ENCODE measurements at places on chromosomes 11 and 22.

- no peak for DNase-seq
Observed at GRCh38 chr11:73429121-73429750, 53.0 kb downstream of the RELT start.

GRCh38 chr11:2360081-2360642 lies 16.9 kb upstream of the CD81 start:
- no peak for DNase-seq

DNA sequence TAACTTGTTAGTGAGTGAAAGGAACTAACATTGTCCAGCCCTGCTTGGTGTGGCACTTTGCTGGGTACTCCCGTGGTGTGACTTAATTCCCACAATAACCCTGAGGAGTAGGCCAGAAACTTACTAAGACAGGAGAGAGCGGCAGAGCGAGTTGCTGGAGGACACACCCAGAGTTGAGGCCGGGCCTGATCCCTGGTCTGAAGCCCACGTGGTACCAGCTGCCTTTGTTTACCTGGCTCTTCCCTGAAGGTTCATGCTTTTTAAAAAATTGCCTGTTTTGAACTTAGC lies 594 bp downstream of the MPST start:
- DNase-seq, result no peak

DNA sequence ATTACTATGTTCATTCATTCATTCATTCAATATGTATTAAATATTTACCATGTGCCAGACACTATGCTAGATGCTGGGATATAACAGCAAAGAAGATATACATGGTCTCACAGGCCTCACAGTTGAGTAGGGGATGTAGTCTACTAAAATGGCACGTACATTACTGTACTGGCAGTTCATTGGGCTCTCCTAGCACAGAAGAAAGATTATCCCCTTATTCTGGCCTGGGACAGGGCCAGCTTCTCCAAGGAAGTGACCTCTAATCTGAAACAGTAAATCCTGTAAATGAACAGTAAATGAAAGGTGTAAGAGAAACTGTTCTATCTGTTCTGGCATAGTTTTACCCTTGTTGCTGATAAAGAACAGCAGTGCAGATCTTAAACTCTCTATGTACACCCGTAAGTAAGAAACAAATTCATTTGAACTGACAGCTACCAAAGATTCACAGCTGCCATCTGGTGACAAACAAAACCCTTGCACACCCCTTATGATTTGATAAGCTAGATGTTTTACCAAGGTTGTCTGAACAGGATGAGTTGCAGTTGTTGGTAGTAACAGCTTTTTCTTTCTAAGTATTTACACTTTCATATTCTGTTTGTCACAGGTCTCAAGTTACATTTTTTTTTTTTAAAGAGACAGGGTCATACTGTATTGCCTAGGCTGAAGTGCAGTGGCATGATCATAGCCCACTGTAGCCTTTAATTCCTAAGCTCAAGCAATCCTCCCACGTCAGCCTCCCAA lies 263.1 kb downstream of the TMEM135 start:
- no peak for DNase-seq

- no peak for DNase-seq
Observed at GRCh38 chr11:92180226-92180625, 44.4 kb upstream of the FAT3 start.

DNA sequence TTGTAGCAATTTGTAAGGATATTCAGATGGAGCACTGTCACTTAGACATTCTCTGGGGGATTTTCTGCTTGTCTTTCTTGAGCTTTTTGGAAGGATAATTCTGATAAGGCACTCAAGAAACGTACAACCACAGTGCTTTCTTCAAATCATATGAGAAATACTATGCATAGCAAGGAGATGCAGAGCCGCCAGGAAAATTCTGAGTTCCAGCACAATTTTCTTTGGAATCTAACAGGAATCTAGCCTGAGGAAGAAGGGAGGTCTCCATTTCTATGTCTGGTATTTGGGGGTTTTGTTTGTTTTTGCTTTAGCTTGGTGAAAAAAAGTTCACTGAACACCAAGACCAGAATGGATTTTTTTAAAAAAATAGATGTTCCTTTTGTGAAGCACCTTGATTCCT lies 9.9 kb downstream of the PRSS23 start:
- no peak for DNase-seq

- DNase-seq, result no peak
Observed at GRCh38 chr22:47597041-47597440, 834.6 kb downstream of the TBC1D22A start.

DNA sequence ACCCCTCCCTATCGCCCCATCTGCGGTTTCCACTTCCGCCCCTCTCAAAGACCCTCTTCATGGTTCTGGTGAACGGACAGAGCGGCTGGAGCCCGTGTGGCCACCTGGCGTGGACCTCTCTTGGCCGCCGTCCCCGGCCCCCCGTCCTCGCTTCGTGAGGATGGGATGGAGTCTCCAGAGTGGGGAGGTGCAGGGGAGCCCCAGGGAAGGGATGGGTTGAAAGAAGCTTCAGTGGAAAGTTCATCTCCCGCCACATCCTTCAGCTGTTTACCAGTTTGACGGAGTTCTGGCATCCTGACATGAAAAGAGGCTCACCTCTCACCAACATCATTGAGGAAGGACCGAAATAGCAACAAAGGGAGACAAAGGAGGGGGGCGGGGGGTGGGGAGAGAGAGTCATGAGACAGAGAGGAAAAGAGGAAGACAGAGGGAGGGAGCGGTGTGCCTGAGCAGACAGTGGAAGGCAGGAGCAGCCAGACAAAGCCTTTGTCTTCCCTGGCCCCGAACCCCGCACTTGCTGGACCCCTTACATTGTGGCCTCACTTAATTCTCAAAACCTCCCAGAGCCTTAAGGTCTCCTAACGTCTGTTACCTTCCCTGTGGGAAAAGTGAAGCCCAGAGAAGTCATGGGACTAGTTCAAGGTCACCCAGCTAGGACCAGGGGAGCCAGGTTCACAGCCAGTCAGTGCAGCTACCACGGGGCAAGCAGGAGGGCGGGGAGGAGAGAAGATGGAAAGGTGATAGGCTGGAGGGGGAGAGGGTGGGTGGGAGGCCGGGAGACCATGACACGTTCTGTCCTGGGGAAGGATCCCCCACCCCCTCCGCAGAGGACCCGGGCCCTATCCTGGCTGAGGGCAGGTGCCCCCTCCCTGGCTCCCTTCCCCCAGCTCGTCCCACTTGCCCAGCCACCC lies 54.9 kb downstream of the CD6 start:
- DNase-seq, result no peak

GRCh38 chr11:95093548-95093947 lies 3.9 kb downstream of the ENDOD1 start:
- no peak for DNase-seq

GRCh38 chr22:24592851-24593558 lies at the start of gene LRRC75B:
Gene LRRC75B (minus strand): TSS chr22:24593073. CDS start chr22:24593039, 34 bp downstream.
- peak; percentile 24 for DNase-seq

- DNase-seq, result no peak
Observed at GRCh38 chr11:97430877-97431276, 1041.1 kb downstream of the JRKL start.

GRCh38 chr11:68412593-68413475 lies 47.7 kb upstream of the PPP6R3 start:
- DNase-seq, result no peak

GRCh38 chr11:36703055-36703404 lies 105.0 kb upstream of the RAG2 start:
- no peak for DNase-seq

DNA sequence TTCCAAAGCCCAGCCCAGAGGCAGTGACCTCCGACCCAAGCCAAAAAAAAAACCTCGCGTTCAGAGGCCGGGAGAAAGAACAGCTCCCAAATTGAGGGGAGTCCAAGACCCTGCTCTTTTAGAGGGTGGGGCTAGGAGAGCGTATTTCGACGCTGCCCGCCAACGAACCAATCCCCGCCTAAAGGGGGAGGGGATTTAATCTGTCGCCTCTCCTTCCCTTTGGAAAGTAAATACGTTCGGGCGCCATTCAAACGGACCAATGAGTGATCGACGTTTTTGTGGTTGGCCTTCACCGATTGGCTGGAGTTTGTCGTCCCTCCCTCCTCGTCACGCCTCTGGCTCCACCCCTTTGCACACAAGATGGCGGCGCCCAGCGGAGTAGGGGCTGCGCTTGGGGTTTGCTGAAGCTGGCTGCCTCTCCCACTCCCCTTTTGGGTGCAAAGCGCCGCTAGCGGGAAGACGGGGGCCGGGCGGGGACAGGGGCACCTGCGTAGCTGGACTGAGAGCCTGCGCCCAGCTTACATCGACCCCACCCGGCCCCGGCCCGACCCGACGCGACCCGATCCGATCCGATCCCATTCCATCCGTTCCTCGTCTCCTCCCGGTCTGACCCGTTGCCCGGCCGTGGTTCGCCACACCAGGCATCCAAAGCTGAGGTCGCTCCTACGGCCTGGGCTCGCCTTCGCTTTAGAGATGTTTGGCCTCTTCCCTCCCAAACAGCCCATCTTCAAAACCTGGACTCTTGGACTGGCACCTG lies at the start of gene RNF26:
RNF26 (plus strand) TSS at position 354 of the 757 bp plus-strand sequence. CDS start 596 bp downstream, outside the sequence.
- DNase-seq, result peak; percentile 98

DNA sequence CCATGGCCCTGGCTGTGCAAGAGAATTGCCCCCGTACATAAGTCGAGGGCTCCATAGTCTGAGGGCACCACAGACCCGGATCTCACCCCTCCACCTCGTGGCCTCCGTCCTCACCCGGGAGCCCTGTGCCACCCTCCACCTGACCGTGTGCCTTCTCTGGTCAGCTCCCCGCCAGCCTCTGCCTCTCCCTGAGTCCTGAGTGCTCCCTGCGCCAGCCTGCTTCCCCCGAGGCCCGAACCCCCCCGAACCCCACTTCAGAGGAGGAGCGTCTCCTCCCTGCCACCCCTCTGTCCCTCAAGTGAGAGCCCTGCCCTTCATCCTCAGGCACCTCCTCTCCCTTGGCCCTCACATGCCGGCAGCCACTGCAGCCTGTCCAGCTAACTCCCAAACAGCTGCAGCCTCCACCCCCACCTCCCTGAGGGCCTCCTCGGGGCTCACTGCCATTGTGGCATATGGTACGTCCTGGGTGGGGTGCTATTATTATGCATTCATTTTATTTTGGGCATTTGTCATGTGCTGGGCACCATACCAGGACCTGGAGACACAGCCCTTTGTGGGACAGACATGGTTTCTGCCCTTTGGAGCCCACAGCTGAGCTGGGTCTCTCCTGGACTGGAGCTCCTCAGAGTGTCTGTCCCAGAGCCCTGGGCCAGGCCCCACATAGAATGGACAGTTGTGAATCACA lies 67.2 kb downstream of the MYO7A start:
- DNase-seq, result no peak

DNA sequence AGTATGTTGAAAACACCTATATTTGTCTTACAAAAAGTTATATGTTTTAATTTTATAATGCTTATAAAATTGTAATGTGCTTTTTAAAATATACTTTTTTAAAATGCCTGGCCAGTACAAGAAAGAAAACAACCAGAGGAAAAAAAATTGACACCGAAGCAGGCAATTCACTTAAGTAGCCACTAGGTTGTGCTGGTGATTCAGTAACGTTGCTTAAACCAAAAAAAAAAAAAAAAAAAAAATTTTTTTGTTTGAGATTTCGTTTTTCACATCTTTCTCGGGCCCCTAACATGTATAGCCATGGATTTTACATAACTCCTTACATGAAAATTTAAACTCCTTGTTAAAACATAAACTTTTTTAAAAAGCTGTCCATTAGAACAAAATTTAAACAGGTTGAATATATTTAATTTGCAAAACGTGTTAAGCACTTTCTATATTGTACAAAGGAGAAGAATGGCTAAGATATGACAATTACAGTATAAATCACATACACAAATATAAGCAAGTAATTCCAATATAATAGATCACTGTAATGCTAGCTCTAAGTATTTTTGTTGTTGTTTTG lies 9.2 kb downstream of the OR8B4 start:
- no peak for DNase-seq

GRCh38 chr22:42800451-42801251 lies 56.4 kb downstream of the ARFGAP3 start:
- no peak for DNase-seq

- DNase-seq, result no peak
Observed at GRCh38 chr11:113411536-113411935, 24.0 kb downstream of the ANKK1 start.

GRCh38 chr11:12944889-12945288 lies 64.2 kb upstream of the RASSF10 start:
- no peak for DNase-seq

- peak; percentile 17 for DNase-seq
Observed at GRCh38 chr11:62337303-62338181, at the start of gene ASRGL1. Gene ASRGL1 (plus strand): TSS chr11:62337448. CDS start chr11:62337978, 530 bp downstream.

DNA sequence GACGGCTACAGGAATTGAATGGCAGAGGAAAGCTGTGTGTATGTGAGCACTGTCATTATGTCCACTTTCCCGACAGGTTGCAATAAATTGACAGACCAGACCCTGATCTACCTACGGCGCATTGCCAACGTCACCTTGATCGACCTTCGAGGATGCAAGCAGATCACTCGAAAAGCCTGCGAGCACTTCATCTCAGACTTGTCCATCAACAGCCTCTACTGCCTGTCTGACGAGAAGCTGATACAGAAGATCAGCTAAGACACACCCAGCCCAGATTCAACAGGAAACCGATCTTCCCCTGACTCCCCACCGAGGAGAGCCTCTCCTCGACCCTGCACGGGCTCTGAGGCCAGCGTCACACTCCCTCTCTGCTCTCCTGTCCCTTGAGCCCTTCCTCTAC lies 11.5 kb upstream of the GRK2 start:
- no peak for DNase-seq

- DNase-seq, result no peak
Observed at GRCh38 chr11:19905280-19905853, 192.7 kb downstream of the NAV2 start.

DNA sequence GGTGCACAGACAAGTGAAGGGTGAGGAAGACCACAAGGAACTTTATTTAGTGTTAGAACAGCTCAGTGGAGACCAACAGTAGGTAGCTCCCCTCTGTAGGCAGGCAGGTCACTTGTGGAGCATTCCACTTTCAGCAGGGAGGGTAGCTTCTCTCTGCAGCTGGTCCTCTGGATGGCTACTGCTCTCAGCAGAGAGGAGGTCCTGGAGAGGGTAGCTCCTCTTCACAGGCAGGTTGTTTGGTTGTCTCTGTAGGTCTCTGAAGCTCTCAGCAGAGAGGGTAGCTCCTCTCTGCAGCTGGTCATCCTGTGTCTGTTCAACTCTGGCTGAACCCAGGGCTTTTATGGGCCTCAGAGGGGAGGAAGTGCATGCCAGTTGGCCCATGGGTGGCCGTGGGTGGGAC lies 6.5 kb upstream of the OOSP1 start:
- DNase-seq, result no peak

GRCh38 chr11:37963440-37963839 lies 1365.4 kb upstream of the RAG2 start:
- no peak for DNase-seq

DNA sequence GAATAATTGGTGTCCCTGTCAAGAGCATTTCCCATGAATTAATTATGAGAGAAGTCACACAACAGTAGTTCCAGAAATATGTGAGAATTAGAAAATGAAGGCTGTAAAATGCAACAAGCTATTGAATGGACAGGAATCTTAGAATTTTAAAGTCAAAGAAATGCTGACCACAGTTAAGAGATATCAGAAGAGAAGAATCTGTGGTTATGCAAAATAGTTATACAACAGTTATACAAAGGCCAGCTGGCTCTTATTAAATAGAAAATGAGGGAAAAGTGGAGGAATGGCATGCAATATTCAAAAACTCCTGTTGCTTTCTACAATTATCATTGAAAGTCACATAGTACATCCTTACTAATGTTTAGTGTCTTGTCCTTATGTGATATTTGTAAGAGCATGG lies 27.4 kb downstream of the CASP12 start:
- DNase-seq, result no peak

GRCh38 chr11:12909879-12910278 lies 99.2 kb upstream of the RASSF10 start:
- no peak for DNase-seq

Measured in forelimb muscle (tissue), 1 donor.